ENCODE measurements at places on chromosomes 3 and 15. TPM values are rescaled to one million over a fixed set of nuclear protein-coding genes. Genes with fewer than 3 reads are reported as not detected.

The CSTA gene
- total RNA-seq = 0.22 TPM

The C3orf49 gene
- total RNA-seq = not detected

The HYAL1 gene
- total RNA-seq = 4.2 TPM

The GOLGA8S gene
- total RNA-seq = under 0.01 TPM

The GOLGA8M gene
- not detected for total RNA-seq

The GPR176 gene
- total RNA-seq = 16.1 TPM

The PPM1M gene
- 34.5 TPM for total RNA-seq

The LIPC gene
- total RNA-seq = not detected

The PLXNB1 gene
- 100 TPM for total RNA-seq

The P3H2 gene
- total RNA-seq = 15.8 TPM

The STRIT1 gene
- not detected for total RNA-seq

The FANCD2OS gene
- total RNA-seq = not detected

The GTF2E1 gene
- 8.2 TPM for total RNA-seq

The GPR160 gene
- total RNA-seq = not detected

The GOLGA8O gene
- 0.43 TPM for total RNA-seq

The LMOD3 gene
- not detected for total RNA-seq

The HRG gene
- not detected for total RNA-seq

The SERINC4 gene
- total RNA-seq = not detected

The PARP9 gene
- total RNA-seq = 6.7 TPM

The ASB7 gene
- 16.3 TPM for total RNA-seq

All from placental epithelial cell (primary cell).